ENCODE measurements at places on chromosomes 1 and 21.
A peak's percentile ranks its signal among the peaks of the same experiment; 100 is the strongest.

- DNase-seq: no peak
Observed at GRCh38 chr1:20373286-20373685, 82.6 kb downstream of the VWA5B1 start.

- DNase-seq: no peak
Observed at GRCh38 chr1:231729544-231729943, 103.0 kb downstream of the DISC1 start.

DNA sequence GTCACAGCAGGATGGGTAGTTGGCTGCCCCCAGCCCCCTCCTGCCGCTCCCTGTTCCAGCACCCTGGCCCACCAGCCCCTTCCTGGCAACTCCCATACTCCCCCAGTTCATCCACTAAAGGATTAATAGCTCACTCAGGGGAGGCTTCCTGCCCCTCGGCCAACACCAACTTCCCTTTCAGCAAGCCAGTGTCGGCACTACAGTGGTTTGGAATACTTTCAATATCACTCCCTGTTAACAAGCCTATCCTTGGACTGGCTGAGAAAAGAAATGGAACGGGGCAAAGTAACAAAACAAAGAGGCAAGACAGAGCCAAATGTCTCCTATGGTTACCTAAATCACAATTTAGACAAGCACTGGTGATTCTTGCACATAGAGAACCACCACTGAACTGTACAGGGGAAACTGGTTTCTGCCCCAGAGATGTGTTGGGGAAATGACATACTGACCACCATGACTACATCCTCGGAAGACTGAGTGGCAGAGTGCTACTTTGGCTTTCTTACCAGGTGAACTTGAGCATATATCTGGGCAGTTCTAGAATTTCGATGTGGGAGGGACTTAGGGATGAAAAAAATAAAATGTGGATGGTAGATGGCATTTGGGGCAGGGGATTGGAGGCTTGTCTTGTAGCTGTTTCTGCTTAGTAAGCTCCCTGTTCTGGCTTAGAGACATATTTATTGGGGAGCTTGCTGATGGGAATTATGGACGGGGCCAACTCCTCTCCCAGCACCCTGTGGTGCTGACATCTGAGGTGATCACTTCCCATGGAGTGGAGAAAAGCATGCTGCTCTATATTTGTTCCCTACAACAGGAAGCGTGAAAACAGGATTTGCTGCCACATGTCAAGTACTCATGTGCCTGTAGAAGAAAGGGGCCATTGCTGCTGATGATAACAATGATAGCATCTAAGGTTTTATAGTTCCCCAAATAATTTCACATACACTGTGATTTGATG is 7.1 kb upstream of the CAPN2 start:
- DNase-seq: no peak

DNA sequence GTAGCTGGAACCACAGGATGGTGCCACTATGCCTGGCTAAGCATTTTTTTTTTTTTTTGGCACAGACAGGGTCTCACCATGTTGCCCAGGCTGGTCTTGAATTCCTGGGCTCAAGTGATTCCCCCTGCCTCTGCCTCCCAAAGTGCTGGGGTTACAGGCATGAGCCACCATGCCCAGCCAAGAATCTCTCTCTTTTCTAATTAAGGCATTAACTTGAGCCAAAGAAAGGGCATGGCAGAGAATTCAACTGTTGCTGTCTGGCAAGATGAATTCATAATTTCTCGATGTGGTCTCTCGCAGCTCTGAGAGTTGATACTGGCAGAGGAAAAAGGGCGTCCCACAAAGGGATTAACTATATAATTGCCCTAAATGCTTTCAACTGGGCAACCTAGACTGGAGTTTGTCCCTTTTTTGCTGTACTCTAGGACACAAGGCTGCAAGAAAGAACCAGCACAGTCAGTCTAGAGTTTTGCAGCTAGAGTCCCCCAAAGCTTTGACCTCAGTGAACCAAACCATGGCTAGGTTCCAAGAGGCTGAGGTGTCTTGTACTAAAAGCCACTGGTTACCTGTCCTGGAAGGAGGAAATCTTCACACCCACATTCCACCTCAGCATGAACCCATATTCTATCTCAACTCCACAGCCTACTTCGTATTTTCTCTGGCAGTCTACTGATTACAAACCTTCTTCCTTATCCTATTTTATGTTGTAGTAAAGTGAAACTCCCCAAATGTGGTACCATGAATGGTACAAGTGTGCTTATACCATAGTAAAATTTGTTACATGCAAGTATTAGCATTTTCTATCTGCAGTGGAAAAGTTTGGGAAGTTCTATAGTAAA is 51.2 kb downstream of the OPTC start:
- no peak for DNase-seq

DNA sequence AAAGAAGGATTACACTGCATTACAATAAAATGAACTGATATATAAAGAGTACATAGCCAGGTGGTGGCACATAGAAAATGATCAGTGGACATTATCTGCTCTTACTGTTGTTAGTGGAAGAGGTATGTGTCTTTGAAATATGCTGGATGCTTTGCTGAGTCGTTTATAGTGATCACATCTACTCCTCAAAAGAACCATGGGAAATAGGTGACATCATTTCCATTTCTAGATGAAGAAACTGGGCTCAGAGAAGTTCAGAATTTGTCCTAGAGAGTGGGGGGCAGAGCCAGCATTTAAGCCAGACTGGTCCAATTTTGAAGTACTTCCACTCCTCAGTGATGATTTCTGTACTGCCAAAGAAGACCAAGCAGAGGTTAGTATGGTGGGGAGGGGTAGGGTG is 34.0 kb upstream of the BACH1 start:
- DNase-seq: no peak

- DNase-seq: peak; percentile 59
Observed at GRCh38 chr1:54488065-54488750, 59.8 kb upstream of the ACOT11 start.

DNA sequence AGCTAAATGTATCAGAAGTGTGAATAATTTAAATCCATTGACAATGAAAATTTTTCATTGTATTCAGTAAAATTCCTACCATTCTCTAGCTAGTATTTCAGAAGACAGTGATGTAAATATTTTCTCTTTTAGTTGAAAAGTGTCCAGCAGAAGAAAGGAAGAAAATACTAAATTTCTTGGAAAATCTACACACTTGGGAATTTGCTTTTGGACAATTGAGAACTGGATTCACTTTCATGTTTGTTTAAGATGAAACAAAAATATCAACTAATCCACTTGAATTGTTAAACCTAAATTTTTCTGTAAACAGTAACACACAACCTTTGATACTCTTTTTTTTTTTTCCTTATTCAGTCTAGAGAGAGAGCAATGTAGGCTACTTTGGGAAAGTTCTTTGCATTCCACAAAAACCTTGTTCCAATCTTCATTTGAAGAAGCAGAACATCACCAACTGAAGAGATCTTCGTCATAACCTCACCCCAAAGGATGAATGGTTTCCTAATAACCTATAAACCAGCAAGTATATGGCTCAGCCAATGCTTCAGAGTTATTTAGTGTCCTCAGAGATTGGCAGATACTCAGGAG is 155.1 kb upstream of the GORAB start:
- DNase-seq: no peak

DNA sequence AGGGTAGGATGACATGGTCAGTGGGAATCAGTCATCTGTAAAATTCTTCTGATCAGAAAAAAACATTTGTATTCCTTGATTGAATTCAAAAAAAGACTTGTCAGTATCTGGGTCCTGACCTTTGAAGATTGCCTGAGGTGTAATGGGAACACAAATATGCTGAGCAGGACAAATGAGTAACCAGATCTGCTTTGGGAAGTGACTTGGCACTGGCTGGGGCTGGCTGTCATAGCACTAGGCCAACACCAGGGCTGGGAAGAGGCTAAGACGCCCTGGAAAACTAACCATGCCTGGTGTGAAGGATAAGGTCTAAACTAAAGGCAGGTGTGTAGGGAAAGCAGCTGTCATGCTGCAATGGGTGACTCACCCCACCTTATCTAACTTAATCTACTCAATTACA is 452.9 kb upstream of the BEND5 start:
- DNase-seq: no peak

GRCh38 chr1:45512641-45513054 is 9.0 kb downstream of the PRDX1 start:
- DNase-seq: no peak
